ENCODE measurements at places on chromosomes 4 and X.

DNA sequence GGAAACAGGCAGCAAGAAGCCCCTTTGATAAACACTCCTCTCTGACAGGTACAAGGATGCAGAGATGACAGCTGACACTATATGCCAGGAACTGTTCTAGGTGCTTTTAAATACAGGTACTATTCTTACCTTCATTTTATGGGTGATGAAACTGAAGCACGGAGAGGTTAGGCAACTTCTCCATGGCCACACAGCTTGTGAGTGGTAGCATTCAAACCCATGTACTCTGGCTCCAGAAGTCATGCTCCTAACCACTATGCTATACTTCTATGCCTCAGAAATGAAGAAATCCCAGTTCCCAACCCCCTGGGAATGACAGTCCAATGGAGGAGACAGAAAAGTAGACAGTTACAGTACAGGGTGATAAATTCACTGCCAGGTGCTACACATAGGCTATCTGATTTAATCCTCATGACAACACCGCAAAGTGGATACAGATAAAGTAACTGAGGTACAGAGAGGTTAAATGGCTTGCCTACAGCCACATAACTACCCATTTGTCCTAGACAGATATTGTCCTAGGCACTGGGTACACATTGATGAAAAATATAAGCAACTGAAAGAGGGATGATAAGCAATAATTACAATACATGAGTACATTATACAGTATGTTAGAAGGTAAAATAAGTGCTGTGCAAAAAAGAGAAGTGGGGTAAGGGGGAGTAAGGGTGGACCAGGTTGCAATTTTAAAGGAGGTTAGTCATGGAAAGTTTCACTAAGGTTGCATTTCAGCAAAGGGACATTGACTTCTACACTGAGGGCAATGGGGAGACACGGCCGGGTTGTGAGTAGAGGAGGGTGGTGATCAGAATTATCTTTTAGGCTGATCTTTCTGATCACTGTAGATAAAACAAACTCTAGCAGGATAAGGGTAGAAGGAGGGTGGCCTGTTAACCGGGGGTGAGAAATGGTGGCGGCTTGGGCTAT is 1.6 kb upstream of the F8 start:
- no peak for DNase-seq

DNA sequence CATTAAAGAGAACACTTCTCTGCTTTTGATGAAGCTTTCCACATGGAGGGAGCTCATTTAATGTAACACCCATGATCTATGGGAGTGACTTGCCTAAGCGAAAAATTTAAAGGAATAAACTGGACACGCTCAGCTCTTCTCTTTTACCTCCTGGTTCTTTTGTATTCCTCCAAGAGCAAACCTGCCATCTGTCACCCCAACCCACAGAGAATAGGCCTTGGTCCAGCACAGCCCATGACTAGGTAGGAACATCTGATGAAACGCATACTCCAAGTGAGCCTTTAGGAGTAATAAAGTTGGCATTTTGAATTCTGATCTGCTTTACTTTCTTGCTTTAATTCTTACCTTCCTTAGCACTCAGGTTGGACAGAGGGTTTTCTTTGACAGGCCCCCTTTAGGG is 389.0 kb downstream of the HNRNPD start:
- no peak for DNase-seq

DNA sequence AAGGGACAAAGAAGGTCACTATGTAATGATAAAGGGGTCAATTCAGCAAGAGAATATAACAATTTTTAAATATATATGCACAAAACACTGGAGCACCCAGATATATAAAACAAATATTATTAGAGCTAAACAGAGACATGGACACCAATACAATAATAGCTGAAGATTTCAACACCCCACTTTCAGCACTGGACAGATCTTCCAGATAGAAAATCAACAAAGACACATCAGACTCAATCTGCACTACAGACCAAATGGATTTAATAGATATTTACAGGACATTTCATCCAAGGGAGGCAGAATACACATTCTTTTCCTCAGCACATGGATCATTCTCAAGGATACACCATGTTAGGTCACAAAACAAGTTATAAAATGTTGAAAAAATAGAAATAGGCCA is 111.4 kb downstream of the SOX3 start:
- DNase-seq, result no peak

DNA sequence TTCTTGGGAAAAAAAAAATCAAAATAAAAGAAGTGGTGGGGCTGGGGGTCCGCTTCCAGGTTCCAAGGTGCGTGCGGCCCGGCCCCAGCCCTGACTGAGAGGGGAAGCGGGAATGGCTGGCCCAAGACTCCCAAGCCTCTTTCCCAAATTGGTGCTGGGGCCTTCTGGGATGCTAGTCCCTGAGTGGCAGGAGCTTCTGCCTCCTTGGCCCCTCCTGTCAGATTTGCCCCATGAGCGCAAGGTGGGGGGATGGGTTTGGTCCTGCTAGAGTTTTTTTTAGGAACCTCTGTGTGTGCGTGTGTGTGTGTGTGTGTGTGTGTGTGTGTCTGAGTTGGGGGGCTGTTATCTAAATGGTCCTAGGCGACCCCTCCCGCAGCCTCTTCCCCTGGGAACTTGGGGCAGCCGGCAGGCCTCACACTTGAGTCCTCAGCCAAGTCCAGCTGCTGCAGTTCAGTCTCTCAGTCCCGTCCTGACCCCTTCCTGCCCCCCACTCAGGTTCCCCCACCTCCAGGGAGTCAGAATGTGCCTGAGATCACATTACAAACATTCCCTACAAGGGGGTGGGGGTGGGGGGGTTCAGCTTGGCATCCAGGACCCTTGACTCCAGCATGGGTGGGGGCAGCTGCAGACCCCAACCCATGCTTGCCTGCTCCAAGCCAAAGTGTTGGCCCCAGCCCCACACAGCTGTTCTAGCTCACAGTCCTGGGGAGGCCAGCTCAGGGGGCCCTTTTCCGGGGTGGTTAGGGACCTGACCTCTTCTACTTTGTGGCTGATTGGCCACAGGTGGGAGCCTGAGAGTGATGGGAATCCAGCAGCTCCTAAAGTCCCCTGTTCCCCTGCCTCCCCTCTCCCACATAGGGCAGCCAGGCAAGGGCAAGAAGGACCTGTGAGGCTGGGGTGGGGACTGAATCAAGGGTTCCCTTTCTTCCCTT is 4.0 kb downstream of the EFNB1 start:
- no peak for DNase-seq

DNA sequence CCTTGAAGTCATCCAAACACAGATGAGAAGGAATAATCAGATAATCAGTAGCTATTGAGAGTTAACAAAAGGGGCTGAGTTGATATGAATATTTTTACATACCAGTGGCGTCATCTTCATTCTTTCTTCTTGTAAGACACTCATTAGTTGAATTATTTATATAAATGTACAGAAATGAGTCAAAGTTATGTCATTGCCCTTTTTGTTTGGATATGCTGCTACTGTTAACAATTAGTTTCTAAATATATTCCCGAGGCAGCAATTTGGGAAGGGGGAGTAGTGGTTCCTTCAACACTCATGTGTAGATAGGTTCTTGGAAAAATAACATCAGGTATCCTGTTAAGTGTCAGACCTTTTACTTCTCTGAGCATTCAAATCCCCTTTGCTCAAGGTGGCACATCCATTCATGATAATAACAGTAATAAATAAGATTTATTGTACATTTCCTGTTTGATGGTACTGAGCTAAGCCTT is 436.6 kb downstream of the SPRY1 start:
- no peak for DNase-seq

GRCh38 chr4:144295286-144295995 is 154.9 kb upstream of the GYPA start:
- peak; percentile 7 for DNase-seq

GRCh38 chr4:53378171-53378482 is 686 bp downstream of the FIP1L1 start:
- no peak for DNase-seq

DNA sequence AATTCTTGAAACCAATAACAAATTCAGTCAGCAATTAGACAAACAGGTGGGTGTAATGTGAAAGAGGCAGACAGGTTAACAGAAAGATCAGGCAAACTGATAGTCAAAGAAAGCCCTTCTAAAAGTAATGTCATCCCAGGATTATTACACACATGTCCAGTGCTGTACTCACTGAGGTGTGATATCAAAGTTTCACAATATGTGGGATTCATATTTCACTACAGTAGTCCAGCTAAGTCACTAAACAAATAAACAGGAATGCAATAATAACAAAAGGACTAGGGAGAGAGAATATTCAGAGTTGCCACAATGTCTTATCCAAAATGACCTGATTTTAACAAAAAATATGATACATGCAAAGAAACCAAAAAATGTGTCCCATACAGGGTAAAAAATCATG is 787.5 kb downstream of the FSTL5 start:
- no peak for DNase-seq

DNA sequence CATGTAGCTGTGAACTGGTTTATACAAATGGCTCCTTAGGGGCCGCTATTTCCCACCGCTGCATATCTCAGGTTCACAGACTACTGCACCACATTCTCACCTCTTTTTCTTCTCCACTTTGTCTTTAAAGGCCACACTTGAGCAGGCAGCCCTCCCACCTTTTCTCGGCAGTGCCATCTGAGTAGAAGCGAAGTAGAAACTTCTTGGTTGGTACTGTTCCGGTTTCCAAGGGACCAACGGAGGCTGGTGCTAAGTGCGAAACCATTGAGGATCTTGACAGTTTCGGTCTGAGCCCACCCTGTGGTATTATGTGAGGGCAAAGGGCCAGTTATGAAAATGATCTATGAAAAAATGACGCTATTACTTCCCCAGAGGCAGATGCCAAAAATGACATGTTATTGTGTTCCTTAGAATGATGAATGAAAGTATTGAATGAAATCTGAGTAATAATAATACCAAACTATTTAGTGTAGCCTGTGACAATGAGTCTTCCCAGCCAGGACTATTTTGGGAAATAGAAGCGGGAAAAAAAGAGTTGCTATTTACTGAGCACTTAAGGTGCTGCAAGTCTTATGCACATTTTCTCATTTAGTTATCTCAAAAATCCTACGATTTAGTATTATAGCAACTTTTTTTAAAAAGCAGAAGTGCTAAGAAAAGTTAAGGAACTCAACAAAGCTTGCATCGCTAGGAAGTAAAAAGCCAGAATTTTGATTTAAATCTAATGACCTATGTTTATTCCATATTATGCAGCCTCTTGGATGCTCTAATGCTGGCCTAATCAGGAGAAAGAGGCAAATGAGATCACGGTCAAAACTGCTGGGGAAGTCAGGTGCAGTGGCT is 29.6 kb upstream of the CHRNA9 start:
- DNase-seq, result no peak

- no peak for DNase-seq
Measured at GRCh38 chr4:153501578-153501977, 35.4 kb downstream of the TMEM131L start.

DNA sequence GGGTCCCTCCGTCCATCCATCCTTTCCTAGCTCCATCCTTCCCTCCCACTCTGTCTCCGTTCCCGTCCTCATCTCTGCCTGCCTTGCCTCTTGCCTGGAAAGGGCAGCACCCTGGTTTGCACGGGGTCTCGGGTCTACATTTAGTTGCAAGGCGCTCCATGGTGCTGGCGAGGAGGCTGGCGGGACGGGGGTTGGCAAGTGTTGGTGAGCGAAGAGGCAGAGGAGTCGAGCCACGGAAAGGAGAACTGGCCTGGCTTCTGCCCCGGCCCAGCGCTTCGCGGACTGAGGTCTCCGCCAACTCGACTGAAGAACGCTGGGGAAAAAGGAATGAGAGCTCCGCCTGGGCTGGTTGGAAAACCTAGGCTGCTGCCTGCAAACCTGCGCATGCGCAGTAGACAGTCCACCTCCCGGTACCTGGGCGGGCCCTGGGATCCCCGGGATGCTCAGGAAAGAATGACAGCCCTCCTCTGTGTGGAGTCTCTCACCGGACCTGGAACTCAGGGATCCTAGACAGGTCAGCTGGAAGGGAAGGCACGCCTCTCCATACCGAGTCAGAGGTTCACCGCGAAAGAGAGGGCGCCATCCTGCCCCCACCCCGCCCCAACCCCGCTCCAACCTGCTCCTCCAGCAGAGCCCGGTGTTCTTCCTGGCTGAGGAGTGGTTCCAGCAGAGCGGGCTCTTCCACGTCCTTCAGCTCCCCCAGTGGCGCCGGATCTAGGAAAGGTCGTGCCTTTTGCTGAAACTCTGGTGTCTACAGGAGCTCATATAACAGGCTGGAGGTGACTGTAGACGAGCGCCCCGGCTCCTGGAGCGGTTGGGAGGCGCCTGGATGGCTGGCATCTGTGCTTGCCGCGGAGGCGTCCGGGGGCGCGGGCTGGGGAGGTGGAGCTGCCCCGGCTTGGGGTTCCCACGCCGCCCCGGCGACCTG is 6.0 kb downstream of the FRG2 start:
- DNase-seq, result peak; percentile 81

GRCh38 chr4:179817317-179817716 is 2375.1 kb upstream of the AGA start:
- no peak for DNase-seq

- DNase-seq, result peak; percentile 81
Measured at GRCh38 chrX:26219351-26219750, 3.4 kb downstream of the MAGEB5 start.

GRCh38 chr4:121597346-121597934 is 99.3 kb downstream of the ANXA5 start:
- DNase-seq, result no peak

DNA sequence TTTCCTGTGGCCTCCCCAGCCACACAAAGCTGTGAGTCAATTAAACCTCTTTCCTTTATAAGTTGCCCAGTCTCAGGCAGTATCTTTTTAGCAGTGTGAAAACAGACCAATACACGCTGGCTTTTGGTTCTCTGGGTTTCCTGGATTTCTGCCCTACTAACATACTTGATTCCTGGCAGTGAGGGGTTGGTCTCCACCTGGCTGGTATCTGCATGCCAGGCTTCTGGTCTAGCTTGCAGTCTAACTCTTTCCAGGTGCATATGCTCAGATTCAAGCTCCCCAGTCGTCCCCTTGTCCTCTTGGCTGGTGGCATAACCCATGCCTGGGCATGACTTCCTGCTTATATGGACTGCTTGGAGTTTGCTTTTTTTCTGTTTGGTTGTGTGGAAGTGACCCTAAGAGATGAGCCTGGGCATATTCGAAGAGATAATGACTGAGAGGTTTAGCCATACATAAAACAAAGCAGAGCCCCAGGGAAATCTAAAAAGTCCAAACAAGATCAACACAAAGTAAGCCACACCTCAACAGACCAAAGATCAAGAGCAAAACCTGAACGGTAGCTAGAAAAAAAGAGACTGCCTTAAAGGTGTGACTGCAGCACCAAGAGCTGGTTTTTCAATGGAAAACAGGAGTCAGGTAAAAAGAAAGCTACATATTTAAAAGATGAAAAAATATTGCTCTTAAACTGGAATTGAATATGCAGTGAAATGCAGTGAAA is 102.1 kb upstream of the STS start:
- DNase-seq, result no peak

DNA sequence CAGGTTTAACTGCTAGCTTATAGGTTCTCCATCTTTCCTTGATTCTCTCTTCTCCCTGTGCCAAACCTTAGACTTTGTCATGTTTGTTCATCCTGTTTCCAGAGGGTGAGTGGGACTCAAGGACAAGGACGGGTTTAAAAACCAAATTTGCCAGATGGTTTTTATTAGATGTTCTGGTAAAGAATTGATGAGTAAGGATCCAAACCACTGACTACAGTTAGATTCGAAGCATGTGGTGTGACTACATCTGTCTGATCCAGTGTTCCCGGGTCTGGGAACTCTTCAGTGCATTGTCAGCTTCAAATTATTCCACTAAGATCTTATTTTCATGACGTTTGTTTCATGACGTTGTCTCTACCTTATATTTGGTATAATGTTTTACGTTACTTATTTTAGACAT is 37.5 kb downstream of the MTMR1 start:
- DNase-seq, result no peak

GRCh38 chr4:109728385-109728784 is 1.5 kb downstream of the PLA2G12A start:
- no peak for DNase-seq
